ENCODE measurements at places on chromosomes 1 and 21.

- DNase-seq, result no peak
Measured at GRCh38 chr1:29481031-29481430, 244.7 kb downstream of the PTPRU start.

DNA sequence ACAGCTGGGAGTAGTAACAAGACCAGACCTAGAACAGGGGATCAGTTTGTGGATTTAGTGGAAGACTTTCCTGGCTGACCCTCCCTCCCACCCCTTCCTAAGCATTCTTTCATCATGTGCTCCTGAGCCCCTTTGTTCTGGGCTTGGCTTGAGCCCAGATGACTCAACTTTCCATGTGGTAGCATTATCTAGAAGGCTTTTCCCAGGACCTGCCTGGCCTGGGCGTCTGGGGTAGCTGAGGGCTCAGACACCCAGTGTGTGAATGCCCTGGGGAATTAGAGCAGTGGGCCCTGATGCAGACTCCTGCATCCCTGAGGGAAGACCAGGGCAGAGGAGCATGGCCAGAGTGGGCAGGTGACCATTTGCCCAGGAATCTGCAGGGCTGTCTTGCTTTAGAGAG is 44.1 kb upstream of the TSPAN2 start:
- no peak for DNase-seq

- peak; percentile 94 for DNase-seq
Measured at GRCh38 chr1:227999056-227999930, 7.5 kb upstream of the WNT3A start.

GRCh38 chr1:69191335-69191734 is 376.4 kb upstream of the LRRC7 start:
- no peak for DNase-seq

DNA sequence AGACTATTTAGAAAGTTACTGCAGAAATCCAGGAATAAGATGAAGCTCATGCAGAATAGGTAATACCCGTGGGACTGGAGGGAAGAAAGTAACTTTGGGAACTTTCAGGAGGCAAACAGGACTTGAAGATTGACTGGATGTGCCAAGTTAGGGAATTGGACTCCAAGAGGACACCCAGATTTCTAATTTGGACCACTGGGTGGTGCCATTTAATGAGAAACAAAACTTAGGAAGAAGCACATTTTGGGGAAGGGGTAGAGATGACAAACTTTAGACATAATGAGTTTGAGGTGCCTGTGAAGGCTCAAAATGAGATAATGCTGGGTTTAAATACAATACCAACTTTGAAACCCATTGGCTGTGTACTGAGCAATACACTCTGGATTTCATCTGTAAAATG is 3.3 kb upstream of the B4GALT3 start:
- peak; percentile 47 for DNase-seq

- peak; percentile 16 for DNase-seq
Measured at GRCh38 chr1:8070381-8070811, 44.3 kb upstream of the ERRFI1 start.

GRCh38 chr1:36650200-36651065 is 167.7 kb upstream of the CSF3R start:
- DNase-seq, result peak; percentile 84
